ENCODE measurements at places on chromosomes 3 and 15.

DNA sequence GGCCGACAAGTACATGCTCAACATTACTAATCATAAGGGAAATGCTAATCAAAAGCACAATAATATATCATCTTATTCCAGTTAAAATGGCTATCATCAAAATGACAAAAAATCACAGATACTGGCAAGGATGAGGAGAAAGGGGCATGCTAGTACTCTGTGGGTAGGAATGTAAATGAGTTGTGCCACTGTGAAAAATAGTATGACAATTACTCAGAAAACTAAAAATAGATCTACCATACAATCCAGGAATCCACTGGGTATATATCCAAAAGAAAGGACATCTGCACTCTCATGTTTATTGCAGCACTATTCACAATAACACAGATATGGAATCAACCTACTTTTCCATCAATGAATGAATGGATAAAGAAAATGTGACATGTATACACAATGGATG is 1256.5 kb downstream of the SI start:
- no peak for DNase-seq

GRCh38 chr3:31092748-31093589 is 198.5 kb upstream of the GADL1 start:
- DNase-seq, result no peak

GRCh38 chr3:146166415-146166821 is 5.4 kb upstream of the PLOD2 start:
- DNase-seq, result no peak

DNA sequence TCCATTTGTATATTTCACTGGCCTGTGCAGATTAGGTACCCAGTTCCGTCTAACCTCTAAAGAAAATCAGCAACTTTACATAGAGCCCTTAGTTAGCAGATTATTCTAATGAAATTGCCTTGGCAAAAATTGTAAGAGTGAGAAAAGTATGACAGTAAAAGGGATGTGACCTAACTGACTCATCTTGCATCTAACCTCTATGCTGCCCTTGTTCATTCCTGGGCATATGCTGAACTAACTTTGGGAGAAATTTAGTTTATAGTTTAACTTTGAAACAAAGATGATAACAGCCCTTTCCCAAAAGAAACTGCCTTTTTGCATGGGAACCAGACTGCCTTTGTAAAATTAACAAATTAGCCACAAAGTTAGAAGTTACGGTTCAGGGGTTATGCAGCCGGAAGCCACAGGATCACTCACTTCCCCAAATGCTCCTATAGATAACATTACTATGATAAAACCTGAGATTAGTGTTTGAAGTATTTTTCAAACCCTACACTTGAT is 839.8 kb upstream of the ALCAM start:
- no peak for DNase-seq

DNA sequence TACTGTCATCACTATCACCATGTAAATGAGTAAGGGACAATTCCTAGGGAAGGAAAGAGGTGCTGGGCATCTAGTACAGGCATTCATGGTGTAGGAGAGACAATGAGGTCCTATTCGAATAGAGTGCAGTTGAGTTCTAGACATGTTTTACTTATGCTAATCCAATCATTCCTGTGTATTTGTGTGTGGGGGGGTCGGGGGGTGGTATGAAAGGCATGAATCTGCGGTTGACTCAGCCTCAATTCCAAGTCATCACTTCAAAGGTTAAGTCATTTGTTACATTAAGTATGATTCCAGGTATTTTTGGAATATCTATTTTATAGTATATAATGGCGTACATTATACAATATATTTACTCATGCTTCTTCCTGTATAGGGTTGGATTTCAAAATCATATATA is 163.1 kb upstream of the GALNT15 start:
- no peak for DNase-seq

GRCh38 chr3:189593581-189593980 is 37.6 kb upstream of the TP63 start:
- DNase-seq, result no peak

DNA sequence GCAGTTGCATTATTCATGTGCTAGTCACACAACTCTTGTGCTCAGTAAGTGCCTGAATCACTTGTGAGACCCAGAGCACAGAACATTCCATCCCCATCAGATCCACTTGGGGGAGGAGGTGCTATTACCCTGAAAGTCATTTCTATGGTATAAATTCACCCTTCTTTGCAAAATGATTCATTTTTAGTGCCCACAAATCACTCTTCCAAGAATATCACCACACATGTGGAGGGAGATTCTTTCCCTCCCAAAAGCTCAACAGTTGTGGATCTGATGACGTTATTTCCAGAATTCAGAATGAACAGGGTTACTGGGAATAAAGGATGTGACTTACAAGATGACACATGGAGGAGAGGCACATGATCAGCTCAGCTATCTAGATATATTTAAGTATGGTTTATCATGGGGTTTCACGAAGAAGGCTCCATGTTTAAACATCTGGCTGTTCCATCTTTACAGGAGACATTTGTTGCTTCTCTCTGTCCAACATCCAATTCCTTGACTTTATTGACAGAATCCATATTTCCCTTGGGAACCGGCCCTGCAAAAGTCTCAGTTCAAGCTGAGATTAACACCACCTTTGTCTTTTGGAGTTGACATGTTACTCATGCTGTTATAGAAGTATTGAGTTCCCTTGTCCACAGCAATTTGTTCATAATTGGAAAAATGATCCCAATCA is 214.2 kb upstream of the PROK2 start:
- DNase-seq, result no peak

GRCh38 chr3:114584734-114585371 is 291.0 kb downstream of the TIGIT start:
- DNase-seq, result no peak

GRCh38 chr3:22156868-22157267 is 405.9 kb upstream of the ZNF385D start:
- DNase-seq, result no peak

DNA sequence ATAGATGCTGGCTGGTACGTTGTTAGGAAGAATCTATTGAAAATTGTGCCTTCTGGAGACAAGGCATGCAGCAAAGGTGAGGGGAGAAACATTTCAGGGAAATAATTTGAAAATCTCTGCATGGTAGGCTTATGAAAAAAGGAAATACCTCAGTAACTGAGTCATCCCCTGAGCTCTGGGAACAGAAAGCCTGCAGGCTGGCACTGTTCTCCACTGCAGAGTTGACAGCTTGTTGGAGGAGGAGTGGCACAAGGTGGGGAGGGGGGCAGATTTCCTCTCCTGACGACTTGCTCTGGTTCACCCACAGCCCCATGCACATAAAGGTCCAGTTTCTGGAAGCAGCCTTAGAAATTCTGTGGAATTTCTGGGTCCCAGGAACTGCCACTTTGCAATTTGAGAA is 179.4 kb downstream of the ABHD5 start:
- DNase-seq, result no peak

DNA sequence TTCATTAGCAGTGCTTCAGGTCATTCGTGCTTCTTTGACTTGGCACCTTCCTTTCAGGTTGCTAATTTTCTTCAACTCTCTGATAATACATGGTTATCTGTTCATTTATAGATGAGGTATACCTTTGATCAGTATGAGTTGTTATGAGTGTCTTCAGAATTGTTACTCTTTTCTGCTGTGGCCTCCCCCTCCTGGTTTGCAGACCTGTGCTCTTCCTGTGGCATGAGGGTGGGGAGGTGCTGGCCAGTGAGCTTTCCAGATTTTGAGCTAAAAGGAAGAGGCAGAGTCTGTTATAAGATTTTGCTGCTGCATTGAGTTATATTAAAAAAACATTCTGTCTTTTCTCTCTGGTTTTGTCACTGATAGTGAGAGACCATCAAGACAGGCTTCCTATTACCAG is 30.8 kb upstream of the GOLGA6L9 start:
- no peak for DNase-seq

GRCh38 chr3:145219355-145220235 is 941.4 kb downstream of the PLOD2 start:
- DNase-seq, result no peak

- DNase-seq, result no peak
Observed at GRCh38 chr3:81760215-81760614, 1.2 kb downstream of the GBE1 start.

GRCh38 chr3:128254066-128254590 is 100.8 kb downstream of the EEFSEC start:
- DNase-seq, result no peak

DNA sequence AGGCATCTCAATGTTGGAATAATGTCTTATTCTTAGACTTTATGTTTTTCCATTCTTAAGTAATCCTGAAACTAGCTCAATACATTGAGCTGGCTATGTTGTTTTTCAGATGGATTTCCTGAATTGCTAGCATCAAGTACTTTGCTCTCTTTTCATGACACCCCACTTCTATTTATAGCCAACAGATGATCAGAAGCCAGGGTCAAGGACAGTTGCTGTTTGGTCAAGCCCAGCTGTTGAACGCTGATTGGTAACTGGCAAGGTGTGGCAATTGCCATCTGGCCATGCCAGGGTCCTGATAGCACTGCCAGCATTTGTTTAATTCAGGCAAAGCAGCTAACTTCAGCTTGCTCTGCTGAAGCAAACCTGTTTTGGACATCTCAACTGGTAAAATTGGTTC is 46.2 kb upstream of the PLCL2 start:
- DNase-seq, result no peak

DNA sequence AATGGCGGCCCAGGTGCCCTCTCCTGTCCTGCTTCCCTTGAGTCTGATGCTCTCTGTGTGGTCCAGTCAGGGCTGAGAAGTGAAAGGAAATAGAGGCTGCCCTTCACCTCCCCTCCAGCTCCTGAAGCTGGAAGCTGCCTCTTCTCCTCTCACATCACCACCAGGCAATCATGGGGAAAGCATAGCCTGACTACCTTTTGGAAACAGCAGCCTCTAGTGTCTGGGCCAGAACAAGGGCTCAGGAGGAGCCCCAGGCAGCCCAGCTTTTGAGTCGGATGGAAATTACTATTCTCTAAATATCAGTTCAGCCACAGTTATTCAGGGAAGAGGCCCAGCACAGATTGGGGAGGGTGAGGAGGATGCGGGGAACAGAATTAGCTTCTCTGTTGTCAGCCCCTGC is 43.3 kb upstream of the CCDC174 start:
- no peak for DNase-seq

DNA sequence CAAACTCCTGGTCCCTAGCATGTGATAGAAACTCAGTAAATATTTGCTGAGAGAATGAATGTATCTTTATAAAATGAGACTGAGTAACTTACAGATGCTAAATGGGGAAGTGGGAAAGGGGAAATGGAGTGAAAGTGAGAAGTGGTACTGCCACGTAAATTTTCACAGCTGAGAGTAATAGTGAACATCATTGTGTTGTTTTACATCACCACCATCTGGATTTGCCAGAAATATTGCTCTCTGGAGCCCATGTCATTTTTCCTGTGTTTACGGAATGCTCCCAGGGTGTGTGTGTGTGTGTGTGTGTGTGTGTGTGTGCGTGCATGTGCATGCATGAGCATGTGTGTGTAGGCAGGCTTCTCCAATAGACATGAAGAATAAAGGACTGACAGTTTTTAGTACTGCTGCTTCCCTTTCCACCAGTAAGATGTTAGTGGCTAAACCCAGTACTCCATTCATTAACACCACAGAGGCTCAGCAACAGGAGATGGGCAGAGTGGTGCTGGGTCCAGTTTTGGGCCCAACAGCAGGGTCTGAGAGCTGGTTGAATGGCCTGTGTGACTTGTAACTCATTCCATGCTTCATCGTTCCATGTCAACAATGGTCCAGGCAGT is 57.3 kb downstream of the DIPK2A start:
- no peak for DNase-seq

Measured in omental fat pad (tissue), 4 donors.